Central memory CD4-positive, alpha-beta T cell (primary cell): ENCODE measurements at places on chromosomes 16 and 17.
A peak's percentile ranks its signal among the peaks of the same experiment; 100 is the strongest.

DNA sequence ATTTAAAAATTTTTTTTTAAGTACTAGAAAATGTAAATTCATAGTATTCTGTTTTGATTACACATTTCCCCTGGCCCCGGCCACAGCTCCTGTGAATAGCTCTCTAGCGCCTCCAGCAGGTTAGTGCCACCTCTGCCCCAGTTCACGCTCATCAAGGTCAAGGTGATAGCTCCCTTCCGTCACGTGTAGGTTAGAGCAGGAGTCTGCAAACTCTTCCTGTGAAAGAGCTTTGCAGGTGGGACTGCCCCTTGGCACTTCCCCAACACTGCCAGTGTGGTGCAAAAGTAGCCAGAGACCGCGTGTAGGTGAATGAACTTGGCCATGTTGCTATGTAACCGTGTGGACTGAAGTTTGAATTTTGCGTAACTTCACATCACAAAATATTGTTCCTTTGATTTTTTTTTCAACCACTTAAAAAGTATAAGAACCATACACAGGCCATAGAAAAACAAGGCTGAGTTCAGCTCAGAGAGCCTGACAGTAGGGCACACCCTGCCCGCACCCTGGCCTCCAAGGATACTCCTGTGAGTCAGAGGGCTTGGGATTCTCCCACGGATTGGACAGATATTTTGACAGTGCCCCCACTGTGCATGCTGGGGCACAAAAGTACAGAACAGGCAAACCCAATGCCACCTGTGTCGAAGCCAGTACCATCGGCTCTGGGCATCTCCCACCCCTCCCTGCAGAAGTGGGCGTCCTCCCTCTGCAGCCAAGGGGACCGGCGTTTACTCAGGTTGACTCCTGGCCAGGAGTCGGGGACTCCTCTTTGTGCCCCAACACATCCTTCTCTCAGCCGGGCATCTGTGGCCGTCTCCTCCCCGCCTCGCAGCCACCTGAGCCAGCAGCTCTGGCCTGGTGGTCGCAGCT is 92.0 kb upstream of the CHMP6 start:
- DNase-seq = peak; percentile 74

- no peak for DNase-seq
Observed at GRCh38 chr16:10013774-10014173, 168.5 kb downstream of the GRIN2A start.

DNA sequence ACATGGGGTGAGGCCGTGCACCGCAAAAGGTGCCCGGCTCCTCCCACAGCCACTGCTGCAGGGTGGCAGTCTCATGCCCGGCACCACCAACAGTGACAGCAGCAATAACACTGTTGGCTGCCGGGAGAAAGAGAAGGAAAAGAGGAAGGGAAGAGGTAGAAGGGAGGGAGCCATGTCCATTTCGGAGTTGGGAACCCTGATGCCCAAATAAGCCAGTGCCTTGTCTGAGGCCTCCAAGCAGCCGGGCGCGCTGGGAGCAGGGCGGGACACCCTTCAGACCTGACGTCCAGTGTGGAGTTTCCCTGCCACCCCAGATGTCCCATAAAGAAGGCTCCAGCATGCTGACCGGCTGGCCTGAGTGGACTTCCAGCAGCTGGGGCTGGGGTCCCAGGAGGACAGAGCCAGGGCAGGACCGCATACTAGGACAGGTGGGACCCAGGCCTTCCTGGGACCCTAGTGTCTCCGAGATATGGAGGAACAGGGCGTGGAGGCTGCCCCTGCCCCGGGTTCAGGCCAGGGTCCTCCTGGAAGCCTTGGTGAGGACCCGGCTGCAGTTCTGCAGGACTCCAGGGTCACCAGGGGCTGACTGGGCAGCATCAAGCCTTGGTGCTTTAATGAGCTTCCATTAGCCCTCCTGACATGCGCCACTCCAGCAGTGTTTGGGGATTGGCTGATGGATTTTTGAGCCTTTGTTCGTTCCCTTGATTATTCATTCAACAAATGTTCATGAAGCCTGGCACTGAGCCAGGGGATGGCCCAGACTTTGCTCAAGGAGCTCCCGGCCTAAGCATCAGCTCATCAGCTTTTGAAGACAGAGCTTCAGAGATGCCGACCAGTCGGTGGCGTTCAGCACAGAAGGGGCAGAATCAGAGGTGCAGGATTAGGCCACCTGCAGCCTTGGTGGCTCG is 223.6 kb upstream of the CIBAR2 start:
- DNase-seq = no peak

GRCh38 chr17:49694847-49695697 is 12.7 kb downstream of the SLC35B1 start:
- DNase-seq = peak; percentile 58

GRCh38 chr16:87437911-87438610 is 45.9 kb downstream of the MAP1LC3B start:
- DNase-seq = no peak

DNA sequence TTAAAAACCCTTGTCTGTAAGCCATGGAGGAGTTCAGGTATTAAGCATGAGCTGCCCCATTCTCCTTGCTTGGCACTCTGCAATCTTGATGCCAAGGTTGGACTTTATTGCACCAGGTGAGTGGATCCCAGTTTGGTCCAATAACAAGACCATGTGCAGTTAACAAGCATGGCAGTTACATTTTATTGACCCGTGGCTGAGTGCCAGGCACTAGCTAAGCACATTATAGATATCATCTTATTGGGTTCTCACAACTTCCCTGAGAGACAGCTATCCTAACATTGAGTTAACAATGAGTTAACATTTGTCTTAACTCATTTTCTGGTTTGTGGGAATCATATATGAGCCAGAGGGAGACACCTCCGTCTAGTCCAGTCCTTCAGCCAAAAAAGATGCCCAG is 21.8 kb downstream of the LYRM9 start:
- no peak for DNase-seq

DNA sequence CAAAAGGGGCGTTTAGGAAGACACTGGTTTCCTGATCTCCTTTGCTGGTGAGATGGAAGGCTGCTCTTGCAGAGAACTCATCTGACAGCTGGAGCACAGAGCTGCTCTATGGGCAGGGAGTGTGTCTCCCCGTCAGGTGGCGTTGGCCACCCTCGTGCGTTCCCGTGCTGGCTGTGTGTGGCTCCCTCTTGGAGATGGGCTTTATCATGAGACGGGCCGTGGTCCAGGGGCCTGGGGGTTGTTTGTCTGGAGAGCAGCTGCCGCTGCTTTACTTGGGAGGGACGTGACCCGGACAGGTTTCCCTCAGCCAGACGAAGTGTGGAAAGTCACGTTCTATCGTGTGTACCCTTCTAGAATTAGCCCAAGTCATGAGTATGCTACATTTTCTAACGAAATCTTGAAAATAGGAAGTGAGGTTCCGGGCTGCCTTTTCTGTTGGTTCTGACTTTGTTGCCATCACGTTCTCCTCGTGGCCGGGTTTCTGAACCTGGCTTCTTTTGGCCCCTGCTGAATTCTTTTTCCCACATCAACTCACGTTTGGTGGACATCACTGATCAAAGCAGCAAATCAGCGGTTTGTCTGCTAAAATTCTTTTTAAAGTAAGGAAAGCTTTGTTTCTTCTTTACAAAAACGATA is 105.6 kb upstream of the CHMP6 start:
- no peak for DNase-seq

DNA sequence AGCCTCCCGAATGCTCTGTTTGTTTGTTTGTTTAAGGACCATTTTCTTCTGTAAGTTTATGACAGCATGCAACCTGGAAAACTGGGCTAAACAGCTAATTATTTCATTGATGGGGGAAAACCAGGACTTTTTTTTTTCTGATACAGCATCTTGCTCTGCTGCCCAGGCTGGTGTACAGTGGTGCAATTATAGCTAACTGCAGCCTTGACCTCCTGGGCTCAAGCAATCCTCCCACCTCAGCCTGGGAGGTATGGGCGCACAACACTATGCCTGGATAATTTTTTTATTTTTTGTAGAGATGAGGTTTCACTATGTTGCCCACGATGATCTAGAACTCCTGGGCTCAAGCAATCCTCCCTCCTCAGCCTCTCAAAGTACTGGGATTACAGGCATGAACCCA is 37.3 kb downstream of the GPATCH8 start:
- no peak for DNase-seq

DNA sequence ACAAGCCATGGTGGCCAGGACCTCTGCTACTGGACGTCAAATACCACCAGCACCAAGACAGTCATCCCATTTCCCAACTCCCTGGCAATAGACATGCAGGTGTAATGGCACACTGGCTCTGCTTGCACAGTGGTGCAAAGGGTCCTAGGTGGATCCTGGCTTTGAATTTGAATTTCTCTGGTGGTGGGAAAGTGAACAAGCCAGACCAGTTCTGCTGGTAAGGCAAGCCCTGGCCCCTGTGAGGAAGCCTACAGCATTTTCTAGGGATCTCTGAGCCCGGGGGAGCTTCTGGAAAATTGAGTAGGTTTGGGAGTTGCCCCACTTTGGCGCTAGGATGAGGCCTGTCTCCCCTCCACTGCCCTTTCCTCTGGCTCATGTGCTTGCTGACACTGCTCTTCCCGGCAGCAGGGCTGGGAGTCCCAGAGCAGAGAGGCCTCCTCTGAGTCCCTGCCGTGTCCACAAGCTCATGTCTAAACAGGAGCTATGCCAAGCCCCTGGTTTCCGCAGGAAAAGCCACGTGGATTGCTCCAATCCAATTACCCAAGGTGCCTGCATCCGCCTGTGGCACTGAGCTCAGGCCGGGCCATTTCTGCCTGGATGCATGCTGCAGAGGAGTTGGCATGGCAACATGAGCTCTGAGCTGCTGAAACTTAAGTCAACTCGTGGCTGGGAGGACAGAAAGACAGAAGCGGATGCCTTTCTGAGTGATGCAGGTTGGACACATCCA is 67.0 kb downstream of the PRMT7 start:
- DNase-seq = no peak

GRCh38 chr17:78669975-78670518 is 92.9 kb upstream of the DNAH17 start:
- DNase-seq = no peak

DNA sequence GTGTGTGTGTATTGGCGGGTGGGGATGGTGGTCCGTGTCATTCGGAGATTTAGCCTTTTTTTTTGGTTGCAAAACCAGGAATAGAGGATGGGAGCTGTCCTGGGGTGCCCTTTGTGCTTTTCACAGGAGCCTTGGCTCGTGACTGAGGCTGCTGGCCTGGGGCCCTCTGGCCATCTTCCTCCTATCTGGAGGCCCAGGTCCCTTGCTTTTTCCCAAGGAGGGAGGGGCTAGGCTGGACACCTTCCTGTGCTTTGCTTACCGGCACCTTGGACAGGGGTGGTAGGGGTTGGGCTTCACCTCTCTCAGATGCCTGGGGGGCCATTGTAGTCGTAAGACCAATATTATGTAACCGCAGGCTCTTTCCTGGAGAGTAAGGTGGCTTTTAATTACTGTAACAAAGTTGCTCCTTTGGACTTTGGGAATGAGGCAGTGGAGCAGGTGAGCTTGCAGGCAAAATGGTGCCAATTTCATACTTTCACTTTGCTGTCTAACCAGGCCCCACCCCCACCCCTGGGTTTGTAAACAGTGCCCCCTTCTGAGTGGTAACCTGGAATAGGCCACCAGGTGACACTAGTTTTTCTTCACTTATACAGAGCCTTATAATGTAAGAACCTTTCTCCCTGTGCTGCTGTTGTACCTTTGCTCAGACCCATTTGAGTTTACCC is 1.2 kb downstream of the DYNLL2 start:
- DNase-seq = peak; percentile 51

DNA sequence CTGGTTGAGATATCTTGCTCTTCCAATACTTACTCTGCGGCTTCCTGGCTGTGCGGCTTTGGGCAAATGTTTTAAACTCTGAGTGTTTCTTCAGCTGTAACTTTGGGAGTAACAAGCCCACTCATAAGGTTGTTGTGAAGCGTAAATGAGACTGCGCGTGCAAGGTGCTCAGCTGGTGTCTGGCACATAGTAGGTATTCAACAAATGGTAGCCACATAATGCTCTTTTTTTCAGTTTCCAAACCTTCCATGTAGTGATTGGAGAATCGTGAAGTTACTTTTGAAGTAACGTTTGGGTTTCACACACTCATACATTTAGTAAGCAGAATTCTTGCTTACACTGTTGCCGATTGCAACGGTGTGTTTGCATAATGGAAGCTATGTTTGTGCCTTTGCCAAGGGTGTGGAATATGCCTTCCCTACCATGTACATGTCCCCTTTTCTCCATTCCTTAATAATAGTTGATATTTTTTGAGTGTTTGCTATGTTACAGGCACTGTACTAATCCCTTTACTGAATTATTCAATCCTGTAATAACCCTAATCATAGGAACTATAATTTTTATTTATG is 829 bp downstream of the DHRS7B start:
- no peak for DNase-seq

DNA sequence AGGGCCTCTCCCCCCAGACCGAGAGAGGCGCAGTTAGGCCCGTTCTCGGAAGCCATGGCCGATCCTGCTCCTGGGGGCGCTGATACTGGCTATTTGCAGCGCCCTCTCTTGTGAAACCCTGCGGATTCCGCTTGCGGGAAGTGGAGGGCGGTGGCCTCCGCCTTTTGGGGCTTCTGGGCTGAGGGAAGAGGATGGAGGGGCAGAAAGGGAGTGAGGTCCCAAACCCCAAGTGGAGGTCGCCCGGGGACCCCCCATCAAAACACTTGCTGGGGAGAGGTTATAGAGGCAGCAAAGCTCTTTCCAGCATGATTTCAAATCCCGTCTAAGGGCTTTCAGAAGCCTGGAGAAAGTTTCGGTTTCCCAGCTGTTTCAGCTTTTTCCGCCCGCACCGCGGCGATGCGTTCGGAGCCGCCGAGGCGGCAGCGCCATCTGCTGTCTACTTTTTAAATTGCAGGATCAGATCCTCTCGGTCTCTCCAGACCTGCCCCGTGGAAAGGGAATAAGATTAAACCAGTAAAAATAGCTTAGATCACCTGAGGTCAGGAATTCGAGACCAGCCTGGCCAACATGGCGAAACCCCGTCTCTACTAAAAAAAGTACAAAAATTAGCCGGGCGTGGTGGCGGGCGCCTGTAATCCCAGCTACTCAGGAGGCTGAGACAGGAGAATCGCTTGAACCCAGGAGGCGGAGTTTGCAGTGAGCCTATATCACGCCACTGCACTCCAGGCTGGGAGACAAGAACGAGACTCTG is 15.8 kb downstream of the SNX20 start:
- DNase-seq = peak; percentile 74

GRCh38 chr16:53087101-53087500 is 32.3 kb downstream of the CHD9 start:
- no peak for DNase-seq

DNA sequence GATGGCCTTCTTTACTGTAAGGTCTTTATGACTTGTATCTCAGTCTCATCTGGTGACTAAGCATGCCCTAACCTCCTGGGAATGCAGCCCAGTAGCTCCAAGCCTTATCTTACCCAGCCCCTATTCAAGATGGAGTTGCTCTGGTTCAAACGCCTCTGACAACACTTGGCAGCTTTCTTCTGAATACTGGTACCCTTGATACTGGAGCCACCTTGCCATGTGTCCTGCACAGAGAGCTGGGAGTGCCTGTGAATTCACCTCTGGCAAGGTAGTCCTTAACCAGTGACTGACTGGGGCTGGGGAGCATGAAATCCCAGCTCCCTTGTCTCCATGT is 17.2 kb downstream of the NUDT7 start:
- no peak for DNase-seq
